ENCODE measurements at places on chromosomes 11 and 22.

DNA sequence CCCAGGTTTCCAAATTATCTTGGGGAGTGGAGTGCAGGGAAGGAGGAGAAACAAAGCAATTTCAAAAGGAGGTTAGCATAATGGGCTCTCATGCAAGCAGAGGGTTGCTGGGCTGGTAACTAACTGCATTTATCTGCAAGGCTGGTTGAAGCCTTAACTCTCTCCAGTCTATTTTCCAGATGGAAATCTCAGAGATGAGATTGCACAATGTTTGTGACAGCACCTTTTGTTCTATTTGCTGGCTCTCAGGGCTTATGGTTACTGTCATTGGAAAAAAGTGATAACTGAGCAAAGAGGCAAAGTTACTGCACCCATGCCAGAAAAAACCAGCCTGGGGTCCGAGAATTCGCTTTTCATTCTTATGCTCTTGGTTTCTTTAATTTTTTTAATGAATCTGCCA is 33.2 kb downstream of the ABCC8 start:
- no peak for DNase-seq

DNA sequence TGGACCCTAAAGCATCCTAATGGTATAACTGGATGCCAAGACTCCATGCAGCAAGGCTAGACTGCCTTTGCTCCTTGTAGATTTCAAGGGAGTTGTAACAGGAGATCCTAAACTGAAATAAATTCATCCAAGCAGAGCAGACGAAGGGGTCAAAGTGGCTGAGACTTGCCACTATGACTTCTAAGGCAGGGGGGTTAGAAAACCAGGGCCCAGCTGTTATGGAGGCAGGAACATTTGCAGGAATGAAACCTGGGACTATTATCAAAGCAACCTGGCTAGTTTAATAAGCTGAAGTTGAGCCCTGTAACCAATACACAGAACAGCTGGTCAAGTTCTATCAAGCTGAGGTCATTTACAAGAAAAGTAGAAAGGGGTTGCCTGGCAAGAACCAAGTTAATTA is 122.2 kb upstream of the TRPC6 start:
- DNase-seq, result no peak

DNA sequence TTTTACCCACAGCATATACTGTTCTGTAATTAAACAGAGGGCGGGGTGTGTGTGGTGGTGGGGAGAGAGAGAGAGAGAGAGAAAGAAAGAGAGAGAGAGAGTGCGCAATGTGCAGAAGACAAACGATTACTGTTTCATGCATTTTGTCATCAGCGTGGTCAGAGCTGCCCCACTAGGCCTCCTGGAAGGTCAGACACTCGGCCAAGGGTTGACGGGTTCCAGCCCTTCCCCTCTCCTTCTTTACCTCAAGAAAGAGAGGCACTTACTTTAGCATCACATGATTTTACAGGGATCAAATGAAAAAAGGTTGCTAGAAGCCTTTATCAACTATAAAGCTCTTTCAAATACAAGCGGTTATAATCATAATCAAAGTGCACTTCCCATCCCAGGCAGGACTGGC is 269.2 kb upstream of the SORL1-AS1 start:
- DNase-seq, result no peak

DNA sequence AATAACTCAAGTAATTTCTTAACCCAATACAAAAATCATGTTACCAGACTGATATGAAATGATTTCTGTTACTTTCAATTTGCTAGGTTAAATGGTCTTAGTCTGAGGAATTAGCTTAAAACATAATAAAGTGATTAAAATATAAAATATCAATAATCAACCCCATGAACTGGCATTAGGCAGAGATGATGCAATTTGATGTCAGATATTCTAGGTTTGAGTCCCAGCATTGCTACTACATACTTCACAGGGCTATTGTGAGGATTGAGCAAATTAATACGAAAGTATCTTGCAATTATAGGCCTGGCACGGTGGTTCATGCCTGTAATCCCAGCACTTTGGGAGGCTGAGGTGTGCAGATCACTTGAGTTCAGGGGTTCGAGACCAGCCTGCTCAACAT is 66.5 kb downstream of the PICALM start:
- DNase-seq, result no peak

- no peak for DNase-seq
These were observed 18.1 kb downstream of the SLC6A5 start for GRCh38 chr11:20617346-20618005.

Data from midbrain (tissue), 1 donor.